Hypothalamus (tissue), 51 donors: ENCODE measurements at places on chromosomes 12 and 14.

GRCh38 chr12:9793779-9794395 lies 33.2 kb upstream of the CD69 start:
- DNase-seq, result no peak

DNA sequence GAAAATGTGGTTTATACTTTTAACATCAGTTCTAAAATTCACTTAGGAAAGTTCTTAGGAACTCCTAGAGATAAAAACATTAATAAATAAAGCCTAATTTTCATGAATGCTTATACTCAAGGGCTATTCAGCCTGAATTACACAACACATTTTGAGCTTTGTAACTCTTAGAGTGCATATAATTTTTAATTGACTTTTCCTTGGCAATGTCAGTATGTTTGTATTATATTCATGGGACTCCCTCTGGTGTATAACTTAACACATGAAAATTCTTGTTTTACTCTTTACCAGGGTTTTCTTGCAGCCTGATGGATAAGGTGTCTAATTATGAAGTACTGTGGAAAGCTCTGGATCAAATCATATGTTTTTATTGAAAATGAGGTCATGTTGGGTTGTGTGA lies 150.6 kb upstream of the HMGA2 start:
- no peak for DNase-seq

DNA sequence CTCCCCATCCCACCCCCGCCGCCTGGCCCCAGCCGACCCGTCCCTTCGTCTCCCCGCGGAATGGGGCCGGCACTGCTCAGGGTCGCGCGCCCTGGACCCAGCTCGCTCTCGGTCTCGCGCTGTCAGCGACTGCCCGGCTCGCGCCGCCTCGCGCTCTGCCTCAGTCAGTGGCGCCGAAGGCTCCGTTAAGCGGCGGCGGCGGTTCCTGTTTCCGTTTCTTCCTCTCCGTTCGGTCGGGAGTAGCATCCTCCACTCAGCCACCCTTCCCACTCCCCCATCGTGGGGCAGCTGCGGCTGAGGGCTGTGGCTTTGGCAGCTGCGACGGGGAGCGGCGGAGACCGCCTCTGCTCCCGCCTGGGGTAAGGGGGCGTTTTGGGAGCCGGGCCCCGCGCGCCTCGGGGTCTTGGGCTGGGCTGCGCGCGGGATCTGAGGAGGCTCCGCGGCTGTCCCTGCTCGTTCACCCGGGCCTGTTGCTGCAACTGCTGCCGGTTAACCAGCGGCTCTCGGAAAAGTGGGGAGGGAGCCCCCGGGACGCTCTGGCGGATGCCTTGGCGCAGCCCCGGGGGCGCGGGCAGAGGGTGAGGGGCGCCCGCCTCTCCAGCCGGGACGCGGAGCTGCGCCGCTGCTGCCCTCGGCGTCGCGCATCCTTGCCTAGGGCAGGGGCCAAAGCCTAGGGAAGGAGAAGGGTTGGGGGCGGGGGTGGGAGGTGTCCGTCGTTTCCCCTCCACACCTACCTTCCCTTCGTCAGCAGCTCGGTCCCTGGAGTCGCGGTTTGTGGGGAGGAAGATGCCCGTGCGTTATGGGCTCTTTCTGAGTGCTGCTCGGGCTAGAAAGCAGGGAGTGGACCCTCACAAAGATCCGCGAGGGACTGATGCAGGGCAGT lies 567 bp downstream of the FUT8 start:
- peak; percentile 20 for DNase-seq

- DNase-seq, result no peak
These were observed 3.5 kb upstream of the PTPN6 start for GRCh38 chr12:6947615-6948014.

DNA sequence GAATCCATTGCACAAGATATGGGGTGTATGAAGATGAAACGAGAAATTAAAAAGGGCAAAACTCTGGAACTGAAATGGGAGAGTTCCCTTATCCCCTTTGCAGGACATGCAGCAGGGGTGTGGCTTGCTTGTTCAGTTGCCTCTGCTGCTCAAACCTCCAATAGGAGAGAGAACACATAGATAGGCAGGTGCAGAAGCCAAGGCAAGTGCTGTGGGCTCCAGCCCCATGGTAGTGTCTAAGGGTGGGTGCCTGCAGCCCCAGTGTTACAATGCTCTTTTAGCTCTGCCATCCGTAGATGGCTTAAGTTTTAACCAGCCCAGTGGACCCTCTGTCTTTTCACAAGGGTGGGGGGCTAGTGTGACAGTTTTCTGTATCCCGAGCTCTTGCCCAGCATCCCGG lies 69.7 kb downstream of the CMAS start:
- DNase-seq, result no peak

GRCh38 chr12:122515275-122515674 lies 11.5 kb downstream of the RSRC2 start:
- no peak for DNase-seq

DNA sequence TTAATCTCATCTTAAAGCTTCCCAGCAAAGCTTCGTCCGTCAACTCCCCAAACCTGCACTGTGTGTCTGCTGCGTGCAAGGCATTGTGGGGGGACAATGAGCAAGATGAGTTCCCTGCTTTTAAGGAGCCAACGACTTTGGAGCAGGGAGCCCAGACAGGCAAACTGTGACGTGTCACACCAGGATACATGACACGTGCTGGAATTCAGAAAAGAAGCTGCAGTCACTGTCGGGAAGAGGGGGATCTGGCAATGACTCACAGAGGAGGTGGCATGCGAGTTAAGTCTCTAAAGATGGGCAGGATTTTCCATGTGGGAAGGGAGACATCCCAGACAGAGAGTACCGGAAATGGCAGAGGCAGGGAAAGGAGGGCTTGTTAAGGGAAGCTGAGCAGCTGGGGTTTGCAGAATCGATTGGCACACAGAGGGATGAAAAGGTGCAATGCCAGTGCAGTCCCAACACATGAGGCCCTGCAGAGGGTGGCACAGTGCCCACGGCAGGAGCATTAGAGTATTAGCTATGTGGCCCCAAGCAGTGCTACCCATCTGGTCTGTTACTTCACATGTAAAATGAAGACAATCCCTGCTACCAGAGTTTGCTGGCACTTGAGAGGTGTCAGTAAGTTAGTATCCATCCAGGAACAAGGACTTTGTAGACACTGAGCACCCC lies 52.9 kb downstream of the SETD3 start:
- DNase-seq, result no peak

GRCh38 chr12:102051431-102051965 lies 10.3 kb downstream of the WASHC3 start:
- DNase-seq, result no peak

- no peak for DNase-seq
These were observed 12.2 kb downstream of the KLC1 start for GRCh38 chr14:103641161-103641560.

DNA sequence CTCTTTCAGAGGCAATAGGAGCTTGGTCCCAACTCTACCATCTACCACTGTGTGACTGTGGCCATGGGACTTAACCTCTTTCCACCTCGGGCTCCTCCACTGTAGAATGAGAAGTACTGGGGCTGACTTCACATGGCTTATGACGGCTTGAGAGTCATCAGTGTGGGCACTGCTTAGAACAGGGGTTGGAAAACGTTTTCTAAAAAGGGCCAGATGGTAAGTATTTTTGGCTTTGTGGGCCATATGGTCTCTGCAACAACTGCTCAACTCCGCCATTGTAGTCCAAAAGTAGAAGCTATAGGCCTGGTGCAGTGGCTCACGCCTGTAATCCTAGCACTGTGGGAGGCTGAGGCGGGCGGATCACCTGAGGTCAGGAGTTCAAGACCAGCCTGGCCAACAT lies 69.2 kb upstream of the LTA4H start:
- DNase-seq, result no peak

- no peak for DNase-seq
These were observed 63.2 kb downstream of the ATP2B1 start for GRCh38 chr12:89645434-89645833.

GRCh38 chr12:124396544-124397398 lies 101.9 kb downstream of the RFLNA start:
- DNase-seq, result peak; percentile 41

DNA sequence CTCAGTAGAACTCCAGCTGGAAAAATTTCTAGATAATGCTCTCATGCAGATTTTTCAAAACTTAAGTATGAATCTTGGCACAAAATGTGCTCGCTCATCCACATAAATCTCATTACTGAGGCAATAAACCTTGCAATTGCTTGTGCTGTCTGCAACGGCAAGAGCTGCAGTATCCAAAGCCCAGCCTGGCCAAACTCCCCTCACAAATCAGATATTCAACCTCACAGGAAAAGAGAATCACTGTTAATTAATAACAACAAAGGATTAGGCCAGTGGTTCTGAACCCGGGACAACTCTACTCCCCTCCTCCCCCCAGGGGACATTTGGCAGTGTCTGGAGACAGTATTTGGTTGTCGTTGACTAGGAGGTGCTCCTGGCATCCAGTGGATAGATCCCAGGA lies 19.2 kb upstream of the CORO1C start:
- DNase-seq, result no peak

- DNase-seq, result no peak
These were observed 270.6 kb upstream of the TBX3 start for GRCh38 chr12:114954511-114955055.

- DNase-seq, result peak; percentile 2
These were observed 637.7 kb upstream of the TMEM132C start for GRCh38 chr12:127629066-127629820.

DNA sequence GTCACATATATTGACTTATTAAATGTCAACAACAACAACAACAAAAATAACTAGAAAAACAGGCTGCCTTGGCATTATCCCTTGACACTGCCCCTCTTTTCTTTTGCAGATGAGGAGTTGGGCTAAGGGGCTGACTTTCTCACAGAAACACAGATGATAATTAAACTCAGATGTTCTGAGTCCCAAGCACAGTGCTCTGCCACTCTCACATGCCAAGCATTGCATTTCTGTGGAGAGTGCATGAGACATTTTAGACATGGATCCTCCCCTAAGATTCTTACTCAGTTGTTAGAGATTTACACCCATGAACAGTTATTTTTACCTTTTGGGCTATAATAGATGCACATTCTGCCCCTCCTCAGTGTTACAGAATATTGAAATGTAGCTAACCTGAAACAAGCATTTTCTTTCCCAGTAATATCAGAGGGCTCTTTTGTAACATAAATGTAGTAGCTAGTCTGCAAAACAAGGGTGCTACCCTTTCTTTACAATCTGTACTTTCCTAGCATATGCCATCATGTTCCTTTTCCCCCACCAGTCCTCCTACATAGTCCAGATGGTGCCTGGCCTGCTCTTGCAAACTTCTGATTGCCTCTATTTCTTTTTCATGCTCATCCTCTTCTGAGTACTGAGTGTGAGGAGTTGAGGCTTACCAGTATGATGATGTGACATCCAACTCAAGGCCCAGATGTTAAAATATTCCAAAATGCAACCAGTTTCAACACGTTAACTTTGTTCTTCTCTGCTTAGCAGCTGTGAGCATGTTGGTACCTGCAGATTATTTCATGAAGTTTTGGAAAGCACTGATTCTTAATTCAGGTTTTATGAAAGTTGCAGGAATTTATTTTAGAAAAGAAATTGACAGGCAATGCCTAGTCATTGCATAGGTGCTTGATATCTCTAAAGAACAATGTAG lies 125.0 kb upstream of the ATP2B1 start:
- no peak for DNase-seq

GRCh38 chr12:105076913-105077312 lies 7.3 kb downstream of the ALDH1L2 start:
- no peak for DNase-seq

GRCh38 chr14:70771781-70772212 lies 37.5 kb downstream of the MAP3K9 start:
- DNase-seq, result no peak

DNA sequence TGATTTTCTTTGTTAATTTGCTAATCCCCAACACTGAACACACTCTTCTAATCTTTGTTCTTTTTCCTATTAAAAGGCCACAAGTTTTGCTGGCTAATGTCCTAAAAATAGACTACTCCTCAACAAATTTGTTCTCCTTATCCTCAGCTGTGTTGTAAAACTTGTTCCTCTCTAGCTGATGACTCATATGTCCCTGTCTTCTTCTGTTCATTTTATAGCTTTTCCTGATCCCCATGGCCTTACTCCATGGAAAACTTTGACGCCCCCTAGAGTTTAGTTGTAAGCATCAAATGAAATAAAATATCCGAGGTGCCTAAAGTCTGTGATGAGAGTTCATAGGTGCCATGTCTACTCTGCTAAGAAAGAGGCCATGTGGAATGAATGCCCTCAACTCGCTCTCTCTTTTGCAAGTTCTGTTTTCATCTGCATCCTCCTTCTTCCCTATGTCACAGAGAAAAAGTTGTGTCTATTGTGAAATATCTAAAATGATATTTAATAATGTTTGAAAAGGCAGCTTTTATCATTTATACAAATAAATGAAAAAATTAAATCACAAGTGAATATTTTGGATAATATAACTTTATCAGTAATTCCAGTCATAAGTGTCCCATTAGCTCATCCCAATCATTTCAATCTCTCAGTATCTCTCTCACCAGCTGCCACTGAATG lies 237.9 kb downstream of the IPO8 start:
- DNase-seq, result no peak

DNA sequence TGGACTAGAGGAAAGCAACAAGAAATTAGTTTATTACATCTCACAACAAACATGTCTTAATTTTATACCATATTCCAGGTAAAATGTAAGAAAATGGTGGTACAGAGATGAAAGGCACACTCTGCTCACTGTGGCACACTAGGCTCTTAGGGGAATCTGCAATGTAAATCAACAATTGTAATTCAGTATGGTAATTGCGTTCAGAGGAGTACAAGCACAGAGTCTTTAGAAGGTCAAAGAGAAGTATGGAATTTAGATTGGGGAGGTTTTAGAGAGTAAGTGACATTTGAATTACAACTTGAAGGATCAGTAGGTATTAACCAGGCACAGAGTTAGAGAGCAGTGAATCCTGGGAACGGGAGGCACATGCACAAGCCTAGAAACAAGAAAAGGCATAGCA lies 694.0 kb upstream of the USP15 start:
- DNase-seq, result no peak

DNA sequence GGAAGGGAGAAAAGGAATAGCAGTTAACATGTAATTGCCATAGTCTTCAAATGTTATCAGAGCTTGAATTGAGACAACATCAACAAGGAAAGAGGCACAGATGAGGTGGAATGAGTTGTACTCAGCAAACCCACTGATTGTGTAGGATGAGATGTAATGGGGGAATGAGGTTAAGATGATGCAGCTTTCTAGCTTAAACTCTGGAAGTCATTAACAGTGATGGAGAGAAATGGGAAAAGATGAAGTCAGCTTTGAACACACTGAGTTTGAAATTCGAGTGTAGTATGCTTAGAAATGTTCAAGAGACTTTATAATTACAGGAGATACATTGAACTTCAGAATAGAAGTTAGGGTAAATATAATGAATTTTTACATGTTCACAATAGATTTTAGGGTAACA lies 106.9 kb downstream of the PRKD1 start:
- DNase-seq, result no peak

- no peak for DNase-seq
These were observed 1.8 kb upstream of the FRS2 start for GRCh38 chr12:69468237-69469026.
